ENCODE measurements at places on chromosomes 5 and 9.

DNA sequence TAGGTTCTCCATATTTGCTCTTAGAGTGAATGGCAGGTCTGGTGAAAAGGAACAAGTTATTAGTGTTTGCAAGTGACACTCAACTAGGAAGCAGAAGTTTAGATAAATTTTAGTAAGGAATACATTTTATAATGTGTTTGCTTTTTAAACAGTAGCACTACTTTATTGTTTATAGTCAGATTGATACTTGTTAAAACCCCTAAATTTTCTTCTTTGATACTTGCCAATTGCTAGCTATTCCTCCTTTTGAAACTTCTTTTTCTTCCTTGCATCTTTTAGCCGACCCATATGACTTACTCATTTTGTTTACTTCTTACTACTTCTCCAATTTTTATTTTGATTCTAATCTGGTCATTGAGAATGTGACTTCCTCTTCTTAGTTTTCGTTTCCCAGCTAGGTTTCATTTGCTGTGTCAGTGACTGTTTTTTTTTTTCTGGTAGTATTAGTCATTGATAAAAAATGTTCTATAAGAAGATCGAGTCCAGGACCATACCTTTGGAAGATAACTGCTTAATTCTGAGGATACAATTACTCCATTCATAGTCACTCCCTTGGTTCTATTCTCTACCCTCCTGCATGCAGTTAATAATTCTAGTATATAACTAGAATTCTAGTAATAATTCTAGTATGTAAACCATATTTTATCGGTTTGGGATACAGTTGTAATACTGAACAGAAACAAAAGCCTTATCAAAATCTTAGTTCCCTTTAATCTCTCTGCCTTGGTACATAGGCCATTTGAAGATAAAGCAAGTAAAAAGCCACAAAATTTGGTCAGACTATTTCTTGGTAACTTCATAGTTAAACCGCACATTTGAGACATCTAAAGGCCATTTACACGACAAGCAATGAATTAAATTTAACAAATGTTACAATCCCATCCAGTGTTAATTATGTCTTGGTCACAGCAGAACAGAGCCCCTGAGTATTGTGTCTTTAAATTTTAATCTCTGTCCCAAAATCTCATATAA, 2.8 kb upstream of the RICTOR start:
- DNase-seq, result peak; percentile 40

GRCh38 chr5:142939884-142940283, 169.7 kb downstream of the ARHGAP26 start:
- no peak for DNase-seq

DNA sequence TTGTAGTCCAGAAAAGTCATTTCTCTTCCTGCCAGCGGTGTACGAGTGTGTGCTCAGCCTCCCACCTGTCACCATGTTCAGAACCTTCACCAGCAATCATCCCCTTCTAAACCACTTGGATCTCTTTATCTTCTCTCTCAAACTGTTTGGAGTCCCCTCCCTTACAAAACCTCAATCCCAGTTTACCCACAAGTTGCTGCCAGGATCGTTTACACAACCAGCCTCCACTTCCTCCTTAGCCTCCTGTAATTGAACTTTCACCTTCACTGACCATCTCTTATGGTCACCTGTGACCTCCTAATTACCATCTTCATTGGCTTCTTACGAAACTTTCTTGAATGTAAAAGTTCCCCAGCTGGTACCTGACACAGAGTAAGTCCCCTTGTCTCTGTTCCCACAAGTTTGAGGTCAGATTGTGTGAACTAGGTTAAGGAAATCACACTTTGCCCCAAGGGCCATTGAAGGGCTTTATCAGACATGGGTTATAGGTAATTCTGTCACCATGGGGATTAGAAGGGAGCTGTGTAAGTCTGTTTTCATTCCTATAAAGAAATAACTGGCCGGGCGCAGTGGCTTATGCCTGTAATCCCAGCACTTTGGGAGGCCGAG, 20.0 kb downstream of the RNF44 start:
- no peak for DNase-seq

- DNase-seq, result no peak
Measured at GRCh38 chr5:141647242-141647641, 4.0 kb downstream of the FCHSD1 start.

DNA sequence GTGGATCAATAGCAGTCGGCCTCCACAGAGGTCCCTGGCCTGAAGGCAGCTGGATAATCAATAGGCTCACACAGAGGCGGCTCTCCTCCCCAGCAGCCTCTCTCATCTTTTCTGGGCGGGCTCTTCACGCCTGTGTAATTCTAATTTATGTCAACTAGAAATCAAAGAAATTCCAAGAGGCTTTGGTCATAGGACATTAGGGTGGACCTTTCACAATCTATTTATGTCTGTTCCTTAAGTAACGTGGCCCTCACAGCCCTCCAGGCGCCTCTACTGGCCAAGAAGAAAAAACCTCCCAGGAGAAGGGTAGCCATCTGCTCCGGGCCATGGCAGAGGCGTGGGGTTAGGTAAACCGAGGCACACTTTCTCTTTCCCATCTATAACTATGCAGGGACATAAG, 205.1 kb upstream of the EFNA5 start:
- no peak for DNase-seq

Data from germinal center (tissue), 1 donor.